ENCODE measurements at places on chromosomes 2 and 18.
A peak's percentile ranks its signal among the peaks of the same experiment; 100 is the strongest.

- no peak for DNase-seq
Observed at GRCh38 chr2:187214306-187214705, 233.7 kb downstream of the CALCRL start.

DNA sequence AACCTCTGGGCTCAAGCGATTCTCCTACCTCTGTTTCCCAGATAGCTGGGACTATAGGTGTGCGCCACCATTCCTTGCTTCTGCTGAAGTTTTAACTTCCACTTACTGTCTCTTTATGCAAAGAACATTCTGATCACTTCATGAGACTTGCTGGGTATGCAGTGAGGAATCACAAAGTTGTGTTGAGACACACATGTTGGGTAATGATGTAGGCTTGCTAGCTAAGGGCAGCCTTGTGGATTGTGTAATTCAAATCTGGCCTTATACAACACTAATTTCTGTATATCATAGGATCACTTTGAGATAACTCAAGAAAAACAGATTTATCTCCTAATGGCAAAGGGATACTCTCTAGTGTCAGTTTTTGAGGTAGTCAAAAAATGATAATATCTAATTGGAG lies 24.2 kb downstream of the XRCC5 start:
- no peak for DNase-seq

DNA sequence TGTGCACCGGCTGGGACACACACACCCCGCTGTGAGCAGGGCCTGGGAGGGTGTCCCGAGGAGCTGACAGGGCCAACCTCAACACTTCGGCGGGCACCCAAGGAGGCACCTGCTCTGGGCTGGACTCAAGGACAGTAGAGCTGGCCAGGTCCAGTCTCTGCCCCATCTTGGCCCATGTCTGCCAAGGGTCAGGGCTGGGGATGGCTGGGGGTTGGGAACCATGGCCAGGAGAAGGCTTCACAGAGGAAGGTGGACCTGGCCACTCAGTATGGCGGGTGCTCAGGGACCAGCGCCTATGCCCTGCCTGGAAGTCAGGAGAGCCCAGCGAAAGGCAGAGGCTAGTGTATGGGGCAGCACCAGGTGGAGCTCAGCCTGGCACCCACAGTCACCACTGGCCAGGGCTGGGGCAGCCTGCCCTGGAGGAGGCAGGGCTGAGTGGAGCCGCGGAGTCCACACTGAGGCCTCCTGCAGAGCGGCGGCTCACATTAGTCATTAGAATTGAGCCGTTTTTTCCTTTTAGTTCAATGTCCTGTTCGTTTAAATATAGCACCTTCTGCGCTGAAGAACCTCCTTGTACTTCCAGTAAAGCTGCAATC lies 4.2 kb downstream of the ERFE start:
- DNase-seq = no peak

DNA sequence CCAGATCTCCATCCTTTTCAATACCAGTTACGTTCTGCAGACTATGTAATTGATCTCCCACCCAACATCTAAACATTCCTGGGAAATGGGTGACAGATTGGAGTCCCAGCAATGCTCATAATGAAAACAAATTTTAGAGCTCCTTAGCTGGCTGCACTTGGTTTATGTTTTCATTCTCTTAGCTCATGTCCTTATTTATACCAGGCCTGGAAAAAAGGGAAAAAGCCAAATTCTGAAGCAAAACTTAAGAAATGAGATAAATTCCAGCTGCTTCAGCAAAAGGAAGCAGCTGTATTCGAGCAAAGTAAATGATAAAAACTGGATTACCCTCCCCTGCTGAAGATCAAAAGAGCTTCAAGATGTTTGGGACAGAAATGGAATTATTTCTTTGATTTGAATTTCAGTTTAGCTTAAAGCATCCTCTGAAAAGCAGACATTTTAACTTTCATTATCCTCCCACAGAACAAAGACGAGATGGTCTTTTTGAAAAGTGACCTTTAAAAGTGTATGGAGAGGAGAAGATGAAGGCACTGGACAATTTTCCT lies 196.5 kb upstream of the THUMPD2 start:
- no peak for DNase-seq

DNA sequence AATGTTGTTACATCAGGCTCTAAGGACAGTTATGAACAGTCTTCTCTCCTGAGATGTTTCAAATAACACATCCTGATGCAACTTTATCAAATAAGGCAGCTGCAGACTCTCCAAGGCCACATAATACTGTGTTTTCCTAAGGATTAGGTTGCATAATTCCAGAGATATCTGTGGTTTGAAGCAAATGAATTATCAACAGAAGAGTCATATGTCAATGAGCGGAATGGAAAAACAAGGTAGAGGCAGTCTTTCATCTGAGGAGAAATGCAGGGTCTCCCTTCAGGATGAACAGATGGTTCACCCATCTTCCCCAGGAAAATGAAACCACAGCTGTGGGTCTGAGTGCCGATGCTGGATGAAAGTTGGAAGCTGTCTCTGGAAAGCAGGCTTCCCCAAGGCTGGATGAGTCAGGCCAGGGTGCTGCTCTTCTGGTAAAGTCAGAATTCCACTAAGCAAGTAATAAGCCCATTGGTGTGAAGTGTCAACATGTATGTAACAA lies 22.2 kb downstream of the LYG1 start:
- DNase-seq = no peak

DNA sequence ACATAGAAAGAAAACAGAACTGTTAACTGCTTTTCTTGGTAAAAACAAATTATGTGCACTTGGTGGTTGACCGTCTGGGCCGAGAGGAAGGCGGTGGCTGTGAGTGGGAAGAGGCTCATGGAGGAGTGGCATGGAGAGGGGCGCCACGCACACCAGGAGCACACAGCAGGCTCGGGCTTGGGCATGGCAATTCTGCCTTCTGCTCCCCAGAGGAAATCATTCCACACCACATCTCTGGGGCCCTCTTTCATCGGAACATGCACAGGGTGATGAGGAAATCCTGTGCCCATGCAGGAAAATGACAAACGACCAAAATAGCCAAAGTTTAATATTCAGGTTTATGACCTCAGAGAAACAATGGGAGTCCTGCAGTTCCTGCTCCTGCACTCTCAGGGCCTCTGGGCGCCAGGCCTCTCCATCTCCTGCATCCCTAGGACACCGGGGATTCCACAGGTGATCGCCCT lies 26.4 kb downstream of the WDFY1 start:
- DNase-seq = no peak

- peak; percentile 80 for DNase-seq
Observed at GRCh38 chr2:95159690-95160449, at the start of gene ZNF514. TSS of gene ZNF514 (minus strand) at chr2:95159848. CDS start at chr2:95153253, 6,595 bp downstream.

GRCh38 chr18:29096079-29096770 lies 919.3 kb upstream of the CDH2 start:
- no peak for DNase-seq

DNA sequence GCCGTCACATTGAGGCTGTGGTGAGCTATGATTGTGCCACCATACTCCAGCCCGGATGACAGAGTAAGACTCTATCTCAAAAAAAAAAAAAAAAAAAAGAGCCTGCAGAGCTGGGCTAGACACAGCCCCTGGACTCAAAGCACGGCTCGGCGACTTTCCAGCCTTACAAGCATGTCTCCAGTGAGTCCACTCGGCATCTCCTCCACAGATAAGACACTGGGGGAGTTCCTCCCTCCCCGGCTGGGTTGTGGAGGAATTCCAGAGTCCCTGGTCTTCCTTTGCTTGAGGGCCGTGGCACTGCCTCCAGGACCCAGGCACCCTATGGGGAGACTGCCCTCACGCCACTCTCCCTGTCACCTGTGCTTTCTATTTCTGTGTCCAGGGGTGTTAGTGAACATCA lies 30.9 kb upstream of the RPL31 start:
- DNase-seq = no peak

DNA sequence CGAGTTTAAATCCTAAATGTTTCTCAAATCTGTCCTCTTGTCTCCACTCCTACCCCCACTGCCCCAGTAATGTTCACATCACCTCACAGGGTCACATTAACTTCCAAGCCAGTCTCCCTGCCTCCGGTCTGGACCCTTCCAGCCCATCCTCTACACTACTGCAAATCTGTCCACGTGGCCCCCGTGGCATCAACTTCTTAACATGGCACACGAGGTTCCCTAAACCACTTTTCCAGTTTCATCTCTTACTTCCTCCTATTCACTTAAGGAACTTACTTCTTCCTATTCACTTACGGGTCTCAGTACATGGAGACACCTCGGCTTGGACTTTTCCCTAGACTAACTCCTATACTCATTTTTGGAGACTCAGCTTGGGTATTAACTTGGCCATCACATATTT lies 27.0 kb downstream of the MRPL33 start:
- DNase-seq = no peak

DNA sequence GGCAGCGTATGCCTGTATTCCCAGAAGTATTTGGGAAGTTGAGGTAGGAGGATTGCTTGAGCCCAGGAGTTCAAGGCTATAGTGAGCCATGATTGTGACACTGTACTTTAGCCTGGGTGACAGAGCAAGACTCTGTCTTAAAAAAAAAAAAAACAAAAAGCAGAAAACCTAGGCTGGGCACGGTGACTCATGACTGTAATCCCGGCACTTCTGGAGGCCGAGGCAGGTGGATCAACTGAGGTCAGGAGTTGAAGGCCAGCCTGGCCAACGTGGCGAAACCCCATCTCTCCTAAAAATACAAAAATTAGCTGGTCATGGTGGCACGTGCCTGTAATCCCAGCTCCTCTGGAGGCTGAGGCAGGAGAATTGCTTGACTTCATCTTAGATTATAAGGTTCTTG lies 46.4 kb downstream of the MTA3 start:
- no peak for DNase-seq

GRCh38 chr2:179860255-179861026 lies 971 bp downstream of the ZNF385B start:
- DNase-seq = no peak

DNA sequence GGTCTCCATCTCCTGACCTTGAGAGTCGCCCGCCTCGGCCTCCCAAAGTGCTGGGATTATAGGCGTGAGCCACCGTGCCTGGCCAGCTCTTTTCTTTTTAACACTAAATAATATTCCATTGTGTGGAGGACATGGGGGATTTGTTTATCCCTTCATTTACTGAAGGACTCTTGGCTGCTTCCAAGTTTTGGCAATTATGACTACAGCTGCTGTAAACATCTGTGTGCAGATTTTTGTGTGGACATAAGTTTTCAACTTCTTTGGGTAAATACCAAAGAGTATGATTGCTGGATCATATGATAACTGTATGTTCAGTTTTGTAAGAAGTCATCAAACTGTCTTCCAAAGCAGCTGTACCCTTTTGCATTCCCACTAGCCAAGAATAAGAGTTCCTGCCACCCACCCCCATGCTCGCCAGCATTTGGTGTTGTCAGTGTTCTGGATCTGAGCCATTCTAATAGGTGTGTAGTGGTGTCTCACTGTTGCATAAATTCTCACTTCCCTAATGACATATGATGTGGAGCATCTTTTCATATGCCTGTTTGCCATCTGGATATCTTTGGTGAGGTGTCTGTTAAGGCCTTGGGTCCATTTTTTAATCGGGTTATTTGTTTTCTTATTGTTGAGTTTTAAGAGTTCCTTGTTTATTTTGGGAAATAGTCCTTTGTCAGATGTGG lies 52.2 kb downstream of the TNFRSF11A start:
- no peak for DNase-seq

DNA sequence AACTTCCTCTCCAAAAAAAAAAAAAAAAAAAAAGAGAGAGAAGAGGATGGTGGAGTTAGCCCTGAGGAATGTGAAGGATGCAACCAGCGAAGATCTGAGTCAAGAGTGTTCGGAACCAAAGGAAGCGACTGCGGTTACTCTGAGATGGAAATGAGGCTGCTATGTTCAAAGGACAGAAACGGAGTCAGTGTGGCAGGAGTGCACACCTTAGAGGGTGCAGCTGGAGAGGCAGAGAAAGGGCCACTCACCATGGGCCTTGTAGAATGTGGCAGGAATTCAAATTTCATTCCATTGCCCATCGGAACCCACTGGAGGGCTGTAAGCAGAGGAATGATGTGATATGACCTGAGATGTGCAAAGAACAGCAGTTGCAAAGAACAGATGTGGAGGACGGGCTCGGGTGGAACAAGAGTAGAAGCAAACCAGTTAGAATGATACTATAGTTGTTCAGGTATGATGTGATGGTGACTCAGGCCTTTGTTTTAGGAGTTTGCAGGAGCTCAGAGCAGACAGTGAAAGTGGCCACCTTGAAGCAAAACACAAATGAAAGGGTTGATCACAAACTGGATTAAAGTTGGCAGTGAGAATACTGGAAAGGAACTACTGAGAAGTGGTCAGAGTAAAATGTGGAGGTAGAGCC lies 22.6 kb downstream of the ITGA6 start:
- DNase-seq = no peak

- no peak for DNase-seq
Observed at GRCh38 chr2:128531856-128532255, 213.2 kb upstream of the HS6ST1 start.

DNA sequence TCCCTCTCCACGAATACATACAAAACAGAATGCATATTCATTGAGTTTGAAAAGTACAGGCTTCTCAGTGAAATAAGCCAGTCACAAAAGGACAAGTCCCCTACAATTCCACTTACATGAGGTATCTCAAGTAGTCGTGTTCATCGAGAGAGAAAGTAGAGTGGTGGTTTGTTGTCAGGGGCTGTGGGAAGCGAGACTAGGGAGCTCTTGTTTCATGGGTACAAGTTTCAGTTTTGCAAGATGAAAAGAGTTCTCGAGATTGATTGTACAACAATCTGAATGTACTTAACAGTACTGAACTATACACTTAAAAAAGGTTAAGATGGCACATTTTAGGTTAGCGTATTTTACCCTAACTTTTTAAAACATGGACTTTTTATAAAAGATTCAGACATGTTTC lies 71.5 kb upstream of the TTC39C start:
- peak; percentile 53 for DNase-seq

GRCh38 chr18:76572518-76573247 lies 77.6 kb upstream of the ZNF516 start:
- DNase-seq = no peak

DNA sequence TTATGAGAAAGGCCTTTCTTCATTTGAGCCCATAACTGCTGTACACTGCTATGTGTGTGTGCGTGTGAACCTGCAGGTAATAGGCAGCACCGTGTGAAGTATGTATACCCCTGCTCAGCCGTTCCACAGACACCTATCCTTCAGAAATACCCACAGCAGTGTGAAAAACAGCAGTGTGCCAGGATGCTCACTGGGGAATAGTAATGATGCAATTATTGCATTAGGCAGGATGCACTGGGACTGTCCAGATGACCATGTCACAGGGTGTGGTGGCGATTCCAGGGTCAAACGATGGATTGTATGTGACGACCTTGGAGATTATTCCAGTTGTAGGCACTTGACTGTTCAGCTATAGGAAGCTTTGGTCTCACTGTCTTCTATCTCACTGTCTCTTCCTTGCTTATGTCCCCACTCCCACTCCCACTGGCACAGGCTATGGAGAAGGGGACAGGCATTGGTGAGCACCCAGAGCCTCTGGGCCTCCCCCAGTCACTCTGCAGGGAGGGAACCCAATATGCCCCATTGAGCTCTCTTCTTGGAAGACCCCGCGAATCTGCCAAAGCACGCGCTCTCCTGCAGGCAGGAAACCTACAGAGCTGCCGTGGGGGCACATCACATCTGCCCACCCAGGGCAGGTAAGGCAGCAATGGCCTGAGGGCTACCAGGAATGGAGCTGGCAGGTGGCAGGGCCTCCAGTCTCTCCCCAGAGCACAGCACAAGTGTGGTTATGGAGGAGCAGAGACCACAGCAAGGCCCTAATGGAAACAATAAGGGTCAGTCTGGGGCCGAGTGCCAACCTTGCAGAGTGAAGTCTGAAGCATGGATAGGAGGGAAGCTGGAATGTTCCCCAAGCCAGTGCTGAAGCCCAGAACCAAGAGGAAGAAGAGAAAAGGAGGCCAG lies 518.9 kb upstream of the RAB6C start:
- no peak for DNase-seq

Measured in activated naive CD4-positive, alpha-beta T cell treated with Interleukin-2 at 50 U/mL for 16 hours (primary cell).